ENCODE measurements at places on chromosomes 3 and 15. TPM values are rescaled to one million over a fixed set of nuclear protein-coding genes. Genes with fewer than 3 reads are reported as not detected.

The SPTBN5 gene
- polyA plus RNA-seq, result 3.7 TPM

The HAUS2 gene
- 25.6 TPM for polyA plus RNA-seq

The LMAN1L gene
- polyA plus RNA-seq, result not detected

The GPR87 gene
- polyA plus RNA-seq, result not detected

The TRIM42 gene
- not detected for polyA plus RNA-seq

The PEAK1 gene
- polyA plus RNA-seq, result 33.5 TPM

The CYP8B1 gene
- 1.4 TPM for polyA plus RNA-seq

DNA sequence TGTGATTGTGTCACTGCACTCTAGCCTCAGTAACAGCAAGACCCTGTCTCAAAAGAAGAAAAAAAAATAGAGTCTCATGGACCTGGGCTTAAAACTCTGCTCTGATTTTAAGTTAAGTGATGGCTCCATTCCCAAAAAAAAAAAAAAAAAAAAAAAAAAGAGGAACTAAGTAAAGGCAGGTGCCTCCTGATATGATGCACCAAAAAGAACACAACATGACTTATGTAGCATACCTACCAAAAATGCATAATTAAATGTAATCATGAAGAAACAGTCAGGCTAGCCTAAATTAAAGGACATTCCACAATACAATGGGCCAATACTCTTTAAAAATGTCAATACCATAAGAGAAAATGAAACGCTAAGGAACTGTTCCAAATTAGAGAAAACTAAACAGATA is 5.4 kb upstream of the IREB2 start:
- DNase-seq, result no peak

GRCh38 chr3:38823722-38824121 is 7.7 kb upstream of the SCN10A start:
- DNase-seq, result no peak

DNA sequence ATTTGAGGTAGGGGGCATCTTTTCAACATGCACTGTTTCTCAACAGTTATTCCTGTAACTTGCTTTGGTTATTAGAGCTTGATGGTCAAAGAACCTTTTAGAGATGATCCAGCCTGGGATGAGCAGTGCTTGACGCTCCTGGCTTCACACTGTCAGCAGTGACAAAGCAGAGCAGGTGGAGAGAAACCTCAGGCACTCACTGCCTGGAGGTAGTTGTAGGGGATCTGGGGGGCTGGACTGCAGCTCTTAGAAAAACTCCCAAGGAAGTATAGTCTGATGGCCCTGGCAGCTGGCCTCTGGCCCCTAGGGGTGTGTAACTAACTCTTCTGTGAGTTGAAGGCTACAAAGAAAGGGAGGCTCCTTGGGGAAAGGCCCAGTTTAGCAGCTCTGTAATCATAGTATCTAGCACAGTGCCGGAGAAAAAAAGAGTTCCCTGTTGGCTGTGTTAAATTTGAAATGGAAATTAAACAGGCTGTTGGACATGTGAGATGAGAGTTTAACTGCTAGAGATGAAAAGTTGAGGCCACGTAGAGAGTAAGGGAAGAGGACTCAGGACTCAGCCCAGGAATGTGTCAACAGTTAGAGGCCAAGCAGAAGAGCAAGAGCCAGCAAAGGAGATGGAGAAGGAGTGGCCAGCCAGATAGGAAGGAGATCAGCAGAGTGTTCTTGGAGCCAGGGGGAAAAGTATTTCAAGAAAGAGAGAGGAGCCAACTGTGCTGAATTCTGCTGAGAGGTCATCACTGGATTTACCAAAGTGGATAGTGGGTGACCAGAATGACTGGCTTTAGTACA is 14.2 kb downstream of the OXNAD1 start:
- DNase-seq, result no peak

GRCh38 chr15:39367596-39367995 is 213.3 kb upstream of the THBS1 start:
- DNase-seq, result no peak

GRCh38 chr15:68610825-68611224 is 32.0 kb downstream of the CORO2B start:
- no peak for DNase-seq

DNA sequence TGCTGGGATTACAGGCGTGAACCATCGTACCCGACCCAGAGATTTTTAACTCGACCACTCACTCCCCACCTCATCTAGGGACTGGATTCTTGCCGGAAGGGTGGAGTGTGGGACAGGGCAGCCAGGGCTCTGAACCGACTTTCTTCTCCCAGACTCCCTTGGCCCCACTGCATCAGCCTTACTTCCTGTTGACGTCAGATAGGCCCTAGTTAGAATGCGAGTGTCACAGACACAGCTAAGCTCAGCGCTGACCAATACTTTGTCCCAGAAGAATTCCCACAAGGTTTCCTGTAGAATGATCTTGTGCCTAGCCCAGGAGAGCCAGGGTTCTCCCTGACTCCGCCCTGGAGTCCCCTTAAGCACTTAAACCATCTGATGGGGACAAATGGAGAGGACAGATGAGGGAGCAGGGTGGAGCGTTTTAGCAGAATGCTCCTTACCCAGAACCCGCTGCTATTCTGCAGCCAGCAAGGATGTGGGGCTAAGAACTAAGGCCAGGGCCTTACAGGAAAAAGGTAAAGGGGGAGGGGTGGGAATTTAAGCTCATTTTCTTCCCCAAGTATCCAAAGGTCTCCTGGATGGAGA is 5.8 kb upstream of the TUSC2 start:
- no peak for DNase-seq

DNA sequence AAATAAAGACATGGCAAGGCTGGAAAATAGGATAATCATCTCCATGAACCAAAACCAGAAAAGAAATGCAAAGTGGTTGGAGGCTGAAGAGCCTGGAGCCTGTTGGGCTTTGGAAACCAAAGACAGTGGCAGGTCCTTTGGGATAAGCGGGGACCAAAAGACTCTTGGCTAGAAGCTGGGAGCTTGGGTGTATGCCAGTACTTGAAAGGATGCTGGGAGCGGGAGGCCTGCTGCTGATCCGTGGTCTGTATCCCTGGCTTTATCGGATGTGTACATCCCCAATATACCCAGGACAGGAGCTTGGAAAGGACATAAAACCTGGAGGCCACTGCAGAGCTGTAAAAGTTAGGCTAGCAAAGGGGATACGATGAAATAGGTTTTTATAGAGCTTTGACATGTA is 1.3 kb upstream of the CHRNB4 start:
- no peak for DNase-seq

GRCh38 chr3:108450444-108450843 is 60.0 kb downstream of the MYH15 start:
- DNase-seq, result no peak

GRCh38 chr3:134406331-134407238 is 32.3 kb upstream of the AMOTL2 start:
- DNase-seq, result no peak
